ENCODE measurements at places on chromosomes 4 and X.

GRCh38 chrX:20664774-20665173 lies 398.1 kb upstream of the RPS6KA3 start:
- no peak for DNase-seq

DNA sequence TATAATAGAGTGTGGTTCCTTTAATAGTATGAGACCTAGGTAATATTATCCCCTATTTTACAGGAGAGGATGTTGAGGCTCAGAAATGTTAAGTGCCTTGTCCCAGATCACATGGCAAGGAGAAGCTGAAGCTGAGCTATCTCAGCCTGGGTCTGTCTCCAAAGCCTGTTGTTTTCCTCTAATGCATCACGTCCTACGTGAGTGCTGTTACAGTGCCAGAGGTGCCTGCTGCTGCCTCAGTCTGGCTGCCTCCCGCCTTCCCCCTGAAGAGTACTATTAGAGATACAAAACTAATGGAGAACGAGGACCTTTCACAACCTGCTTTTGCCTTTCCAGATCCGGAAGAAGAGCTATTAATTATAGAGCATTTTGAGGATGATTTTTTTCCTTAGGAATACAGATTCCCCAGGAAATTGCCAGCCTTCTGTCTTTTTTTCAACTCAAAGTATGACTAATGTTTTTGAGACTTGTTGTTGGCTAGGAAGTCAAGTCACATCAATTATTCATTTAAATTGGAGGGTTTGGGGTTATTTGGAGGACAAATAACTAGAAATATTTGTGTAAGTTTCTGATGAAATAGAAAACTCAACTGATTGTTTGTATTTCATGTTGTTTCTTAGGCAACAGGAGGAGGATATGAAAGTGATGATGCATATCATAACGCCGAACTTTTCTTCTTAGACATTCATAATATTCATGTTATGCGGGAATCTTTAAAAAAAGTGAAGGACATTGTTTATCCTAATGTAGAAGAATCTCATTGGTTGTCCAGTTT lies 43.9 kb upstream of the MTMR1 start:
- DNase-seq = no peak

GRCh38 chr4:144739511-144740033 lies 93.6 kb downstream of the HHIP start:
- DNase-seq = no peak

DNA sequence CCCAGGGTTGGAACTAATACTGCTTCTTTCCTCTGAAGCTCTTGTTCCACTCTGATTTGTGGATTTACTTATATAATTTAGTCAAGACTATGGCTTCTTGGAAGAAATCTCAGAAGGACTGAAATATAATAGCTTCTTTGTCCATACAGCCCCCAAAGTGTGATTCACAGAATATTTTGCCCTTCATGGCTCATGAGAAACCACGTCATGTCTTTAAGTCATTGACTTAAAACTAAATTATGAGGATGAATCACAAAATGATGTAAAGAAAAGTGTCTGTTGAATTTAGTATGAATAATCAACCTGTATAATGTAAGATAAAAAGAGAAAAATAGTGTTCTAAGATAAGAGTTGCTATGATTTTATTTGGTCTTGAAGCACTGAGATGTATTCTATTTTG lies 43.3 kb upstream of the AGA start:
- DNase-seq = no peak

- no peak for DNase-seq
Observed at GRCh38 chr4:86367577-86367976, 7.7 kb upstream of the MAPK10 start.

DNA sequence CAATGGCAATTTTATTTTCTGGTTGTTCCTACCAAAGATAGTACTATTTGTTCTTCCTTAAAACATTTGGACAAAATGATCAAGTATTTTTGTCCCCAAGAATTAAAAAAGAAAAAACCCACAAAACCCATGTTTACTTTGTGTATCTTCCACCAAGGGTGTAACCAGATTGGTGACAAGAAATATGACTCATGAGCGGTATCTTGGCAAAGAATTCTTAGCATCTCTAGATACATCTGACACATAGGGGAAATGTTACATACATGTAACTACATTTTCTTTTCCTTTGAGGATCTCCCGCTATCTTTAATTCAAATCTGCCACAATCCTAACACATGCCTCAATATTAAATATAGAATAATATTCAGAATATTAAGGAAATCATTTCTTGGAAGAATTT lies 78.7 kb downstream of the WDFY3 start:
- DNase-seq = no peak

DNA sequence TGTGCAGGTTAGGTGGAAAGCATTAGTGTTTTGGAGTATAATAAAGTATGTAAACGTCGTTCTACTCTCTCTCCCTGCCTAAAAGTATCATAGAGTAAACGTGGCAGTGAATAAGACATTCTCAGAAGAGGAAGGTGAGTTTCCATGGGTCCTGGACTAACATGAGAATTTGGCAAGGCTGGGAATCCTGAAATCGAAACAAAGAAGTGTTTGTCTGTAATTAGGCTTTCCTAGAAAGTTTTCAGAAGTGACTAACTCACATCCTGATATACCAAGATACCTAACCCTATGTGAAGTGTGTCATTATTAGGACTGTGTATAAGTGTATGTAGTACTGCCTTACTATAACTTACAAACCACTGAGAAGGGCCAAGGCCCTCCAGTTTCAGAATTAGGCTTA lies 50.7 kb upstream of the MAOA start:
- no peak for DNase-seq

DNA sequence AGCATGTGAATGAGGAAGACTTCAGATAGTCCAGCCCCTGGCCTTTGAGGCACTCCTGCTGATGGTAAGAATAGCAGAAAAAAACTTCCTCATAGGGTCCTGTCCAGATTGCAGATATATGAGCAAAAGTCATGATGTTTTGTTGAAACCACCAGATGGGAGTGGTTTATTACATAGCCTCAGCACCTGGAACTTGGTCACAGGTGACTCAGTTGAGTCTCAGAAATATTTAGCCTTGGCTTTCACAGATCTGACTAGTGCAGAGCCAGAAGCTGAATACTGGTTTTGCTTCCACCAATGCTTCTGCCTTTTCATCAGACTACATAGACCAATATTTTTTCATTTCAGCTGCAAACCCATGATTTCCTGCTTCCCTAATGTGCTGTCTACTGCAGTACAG lies 994.9 kb upstream of the SLIT2 start:
- DNase-seq = no peak

DNA sequence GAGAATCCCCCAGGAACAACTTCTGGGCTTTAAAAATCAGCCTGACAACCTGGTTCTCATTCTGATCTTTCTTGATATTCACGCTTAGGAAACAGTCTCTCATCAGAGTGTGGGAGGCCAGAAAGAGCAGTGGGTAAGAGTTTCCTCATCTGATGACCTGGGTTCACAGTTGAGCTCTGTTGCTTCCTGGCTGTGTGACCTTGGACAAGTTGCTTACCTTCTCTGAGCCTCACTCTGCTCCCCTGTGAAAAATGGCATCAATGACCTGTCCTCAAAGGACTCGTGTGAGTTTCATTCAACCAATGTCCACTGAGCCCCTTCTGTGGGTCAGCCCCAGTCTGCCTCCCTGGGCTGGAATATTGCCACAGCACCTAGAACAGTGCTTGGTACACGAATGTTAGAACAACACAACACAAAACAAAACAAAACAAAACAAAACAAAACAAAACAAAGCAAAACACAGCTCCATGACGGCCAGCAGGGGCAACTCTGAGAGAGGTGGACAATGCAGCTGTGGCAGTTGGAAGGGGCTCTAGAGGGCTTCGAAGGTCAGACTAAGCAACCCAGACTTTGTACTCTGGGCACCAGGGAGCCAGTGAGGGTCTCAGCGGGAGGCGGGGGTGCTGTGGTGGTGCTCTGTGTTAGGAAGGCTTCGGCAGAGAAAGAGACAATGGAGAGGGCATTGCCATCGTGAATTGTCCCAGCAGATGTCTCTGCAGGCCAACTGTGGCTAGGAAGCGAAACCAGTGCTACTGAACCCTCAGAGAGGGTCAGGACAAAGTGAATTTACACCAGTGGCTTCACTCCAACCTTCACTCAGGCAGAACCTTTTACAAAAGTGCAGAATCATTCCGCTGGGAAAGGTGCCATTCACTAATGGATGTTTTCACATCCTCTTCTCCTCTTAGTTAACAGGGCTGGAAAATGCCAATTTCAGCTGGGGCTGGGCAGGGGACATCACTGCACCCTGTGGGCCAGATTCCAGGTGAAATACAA lies 14.3 kb upstream of the C4orf50 start:
- no peak for DNase-seq

Data from stimulated activated CD8-positive, alpha-beta memory T cell treated with anti-CD3 and anti-CD28 coated beads, Interleukin-7, amount 100 ng/mL, for 1 hour (primary cell).